ENCODE measurements at places on chromosomes 3 and 15.
A peak's percentile ranks its signal among the peaks of the same experiment; 100 is the strongest.

GRCh38 chr3:187871204-187871591, 125.9 kb upstream of the BCL6 start:
- no peak for DNase-seq

DNA sequence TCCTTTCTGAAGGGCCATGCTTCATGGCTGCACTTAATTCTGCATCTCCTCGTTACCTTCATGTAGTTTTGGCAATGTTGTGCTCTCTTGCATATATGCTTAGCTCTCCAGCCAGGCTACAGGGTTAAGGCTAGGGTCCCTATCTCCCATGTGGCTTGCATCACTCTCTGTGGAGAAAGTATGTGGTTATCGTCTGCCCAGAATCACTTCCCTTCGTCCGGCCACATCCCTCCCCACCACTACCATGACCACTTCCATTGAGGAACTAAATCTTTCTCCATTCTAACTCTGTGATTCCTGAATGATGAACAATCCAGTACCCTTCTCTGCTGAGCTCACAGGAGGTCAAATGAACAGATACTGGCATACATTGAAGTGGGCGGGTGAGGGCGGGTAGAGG, 34.0 kb downstream of the WWTR1 start:
- no peak for DNase-seq

GRCh38 chr3:43786526-43787305, 96.0 kb downstream of the ABHD5 start:
- DNase-seq, result no peak

DNA sequence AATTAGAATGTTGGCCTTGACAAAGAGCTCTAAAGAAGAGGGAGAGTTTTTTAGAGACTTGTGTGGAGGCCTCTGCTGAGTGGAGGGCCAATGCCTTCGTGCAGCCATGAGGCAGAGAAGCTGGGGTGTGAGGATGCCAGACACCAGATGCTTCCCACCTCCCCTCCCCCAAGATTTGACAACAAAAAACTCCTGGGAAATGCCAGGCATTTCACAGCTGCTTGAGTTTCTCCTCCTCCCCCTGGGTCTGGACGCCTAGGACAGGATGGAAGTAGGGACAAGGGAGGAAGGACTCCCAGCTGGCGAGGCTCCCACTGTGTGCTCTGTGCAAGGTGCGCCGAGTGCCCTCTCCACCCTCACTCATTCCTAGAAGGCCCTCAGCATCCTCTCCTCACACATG, 20.1 kb downstream of the TGM4 start:
- DNase-seq, result no peak

DNA sequence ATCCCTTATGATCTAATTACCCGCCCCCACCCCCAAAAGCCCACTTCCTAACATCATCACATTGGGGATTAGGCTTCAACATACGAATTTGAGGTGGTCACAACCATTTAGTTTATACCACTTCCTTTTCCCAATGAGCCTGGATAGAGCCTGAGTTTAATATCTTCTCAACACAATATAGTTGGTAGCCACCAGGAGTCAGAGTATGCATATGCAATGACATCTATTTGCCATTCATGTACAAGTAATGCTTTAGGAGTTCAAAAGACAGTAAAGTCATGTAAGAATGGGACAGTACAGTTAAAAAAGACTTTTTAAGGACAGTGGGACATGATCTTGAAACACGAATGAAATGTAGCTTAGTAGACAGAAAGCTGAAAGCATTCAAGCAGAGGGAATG, 172.4 kb downstream of the DCLK3 start:
- DNase-seq, result no peak

GRCh38 chr3:56878074-56878473, 76.3 kb upstream of the ARHGEF3 start:
- peak; percentile 49 for DNase-seq

DNA sequence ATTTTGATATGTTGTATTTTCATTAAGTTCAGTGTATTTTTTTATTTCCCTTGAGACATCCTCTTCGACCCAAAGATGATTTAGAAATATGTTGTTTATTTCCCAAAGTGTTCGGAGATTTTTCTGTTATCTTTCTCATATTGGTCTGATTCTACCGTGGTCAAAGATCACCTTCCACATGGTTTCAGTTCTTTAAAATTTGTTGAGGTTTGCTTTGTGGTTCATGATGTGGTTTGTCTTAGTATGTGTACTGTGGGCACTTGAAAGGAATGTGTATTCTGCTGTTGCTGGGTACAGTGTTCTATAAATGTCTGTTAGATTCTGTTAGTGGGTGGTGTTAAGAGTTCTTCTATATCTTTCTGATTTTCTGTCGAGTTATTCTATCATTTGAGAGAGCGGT, 103.4 kb upstream of the FHIT start:
- DNase-seq, result no peak

GRCh38 chr3:5572168-5572567, 384.7 kb downstream of the EDEM1 start:
- DNase-seq, result no peak

GRCh38 chr3:152205097-152205593, 63.6 kb upstream of the MBNL1 start:
- peak; percentile 74 for DNase-seq

GRCh38 chr15:31799715-31800321, 230.5 kb upstream of the CHRNA7 start:
- DNase-seq, result no peak

DNA sequence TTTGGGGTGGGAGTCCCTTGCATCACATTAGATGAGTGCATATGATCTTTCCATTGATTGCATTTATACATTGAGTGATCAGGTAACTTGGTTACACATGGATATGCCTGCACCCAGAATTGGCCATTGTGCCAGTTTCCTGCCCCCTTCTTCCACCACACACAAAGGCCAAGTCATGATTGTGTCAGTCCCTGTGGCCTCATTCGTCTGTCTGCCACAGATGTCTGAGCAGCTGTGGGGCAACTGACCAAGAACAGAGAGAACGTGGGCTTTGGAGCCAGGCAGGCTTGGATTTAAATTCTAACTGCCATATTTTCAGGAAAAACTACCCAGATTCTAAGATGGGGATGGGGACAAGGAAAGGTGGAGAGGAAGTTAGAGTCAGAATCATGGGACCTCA, 27.0 kb downstream of the CCNL1 start:
- DNase-seq, result no peak

- no peak for DNase-seq
These were observed 2.8 kb downstream of the MAP4 start for GRCh38 chr3:48013288-48013980.

GRCh38 chr15:78018946-78019644, 58.4 kb downstream of the TBC1D2B start:
- DNase-seq, result peak; percentile 56

GRCh38 chr3:134361162-134361835, 12.9 kb downstream of the AMOTL2 start:
- no peak for DNase-seq

DNA sequence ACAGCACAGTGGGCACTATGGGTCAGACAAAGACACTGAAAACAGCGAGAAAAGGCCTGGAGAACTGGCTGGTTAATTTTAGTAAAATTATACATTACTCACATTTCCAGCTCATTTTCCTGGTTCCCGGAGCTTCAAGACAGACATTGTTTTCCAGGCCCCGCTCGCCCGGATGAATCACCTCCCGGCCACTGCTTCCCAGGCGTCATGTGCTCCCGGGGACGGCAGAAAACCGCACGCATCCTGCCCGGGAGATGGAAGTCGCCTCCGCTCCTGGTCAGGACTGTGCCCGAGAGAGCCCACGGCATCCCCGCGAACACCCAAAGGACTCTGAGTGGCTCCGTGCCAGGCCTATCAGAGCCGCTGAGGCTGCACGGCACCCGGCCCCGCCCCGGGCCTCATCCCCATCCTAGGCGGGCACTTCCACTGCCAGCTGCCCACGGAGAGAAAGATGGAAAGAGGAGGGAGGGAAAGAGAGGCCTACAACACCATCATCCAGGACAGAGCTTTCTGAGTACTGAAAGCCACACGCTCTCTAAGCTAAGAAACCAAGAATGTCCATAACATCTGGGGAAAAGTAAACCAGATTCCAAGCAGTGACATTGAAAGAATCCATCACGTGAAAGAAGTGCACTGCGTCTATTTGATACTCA, 75.1 kb downstream of the VGLL4 start:
- DNase-seq, result no peak

DNA sequence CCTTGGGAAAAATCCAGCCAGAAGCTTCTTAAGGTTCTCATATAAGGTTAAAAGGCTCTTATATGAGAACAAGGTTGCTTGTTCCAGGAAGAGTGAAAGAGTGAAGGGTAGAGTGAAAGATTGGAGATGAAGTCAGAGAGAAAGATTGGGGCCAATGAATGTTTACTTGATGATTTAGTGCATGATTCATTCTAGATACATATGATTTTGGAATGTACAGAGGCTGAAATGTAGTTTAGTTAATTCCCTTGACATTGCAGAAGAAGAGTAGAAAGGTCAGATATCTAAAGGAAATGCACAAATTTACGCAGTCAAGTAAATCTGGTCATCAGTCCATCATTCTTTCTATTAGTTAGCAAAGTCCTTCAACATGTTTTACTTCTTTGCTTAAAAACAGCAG, 619.8 kb upstream of the ZNF717 start:
- DNase-seq, result no peak

DNA sequence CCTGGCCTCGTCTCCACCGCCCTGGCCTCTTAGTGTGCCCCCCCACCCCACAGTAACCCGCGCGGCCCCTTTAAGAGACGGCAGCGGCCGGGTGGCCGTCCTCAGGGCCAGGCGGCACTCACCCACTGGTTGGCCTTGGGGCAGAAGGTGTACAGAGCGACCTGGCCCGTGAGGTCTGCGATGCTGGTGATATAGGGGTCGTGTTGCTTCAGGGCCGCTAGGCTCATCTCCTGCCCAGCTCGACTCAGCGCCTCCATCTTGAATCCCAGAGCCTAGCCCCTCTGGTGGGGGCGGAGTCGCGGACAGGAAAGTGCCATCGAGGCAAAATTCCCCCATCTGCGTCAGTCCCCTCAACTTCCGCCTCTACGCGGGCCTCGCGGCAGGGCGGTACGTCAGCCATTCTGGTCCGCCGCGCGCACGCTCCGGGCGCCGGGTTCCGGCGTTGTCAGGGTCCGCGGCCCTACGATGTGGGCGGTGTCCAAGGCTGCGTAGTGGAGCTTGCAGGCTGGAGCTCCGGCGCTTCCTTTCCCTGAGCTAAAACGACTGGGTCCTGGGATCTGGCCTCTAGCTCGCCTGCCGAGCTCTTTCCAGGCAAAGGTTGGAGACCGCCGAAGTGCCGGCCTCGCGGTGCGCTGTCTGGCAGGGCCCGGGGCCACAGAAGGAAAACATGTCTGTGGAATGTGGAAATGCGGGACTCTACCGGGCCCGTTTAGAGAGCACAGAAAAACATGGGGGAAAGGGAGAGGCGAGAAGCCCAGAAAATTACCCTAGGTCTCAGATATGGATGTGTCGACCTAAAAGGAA, at the start of gene DCP1A:
TSS of gene DCP1A (minus strand) at position 283 of the 804 bp plus-strand sequence. CDS start at position 257, 26 bp downstream.
- DNase-seq, result peak; percentile 89

GRCh38 chr15:49644364-49644794, 23.5 kb downstream of the DTWD1 start:
- DNase-seq, result no peak

DNA sequence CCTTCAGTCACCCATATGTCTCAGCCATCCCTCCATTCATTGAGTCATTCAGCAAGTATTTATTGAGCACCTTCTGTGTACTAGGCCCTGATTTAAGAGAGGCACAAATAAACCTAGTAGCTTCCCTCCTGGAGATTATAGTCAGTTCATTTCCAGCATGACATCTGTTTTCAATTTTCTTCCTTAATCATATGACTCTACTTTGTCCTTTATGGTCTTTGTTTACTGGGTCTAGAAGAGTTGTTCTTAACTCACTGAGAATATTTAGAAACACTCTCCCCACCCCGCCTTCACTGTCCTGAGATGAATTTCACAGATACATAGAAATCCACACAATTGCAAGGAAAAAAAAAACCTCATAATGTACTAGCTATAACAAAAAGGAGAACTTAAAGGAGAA, 44.8 kb upstream of the ADAMTS9 start:
- no peak for DNase-seq

DNA sequence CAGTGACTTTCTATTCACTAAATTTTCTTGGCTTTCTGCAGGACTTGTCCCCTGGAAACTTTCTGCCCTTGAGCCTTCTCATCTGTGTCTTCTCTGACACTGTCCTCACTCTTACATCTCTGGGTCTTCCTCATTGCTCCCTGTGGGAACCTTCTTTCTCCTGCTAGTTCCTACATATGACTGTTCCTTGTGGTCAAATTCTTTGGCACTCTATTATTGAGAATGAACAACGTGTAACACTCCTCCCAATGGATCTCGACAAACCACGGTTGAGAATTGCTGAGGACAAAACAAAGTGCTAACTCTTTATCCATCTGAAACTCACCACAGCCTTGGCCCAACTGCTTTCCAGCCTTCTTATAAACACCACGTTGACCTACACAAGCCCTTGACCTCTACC, 3.5 kb upstream of the FAM81A start:
- DNase-seq, result no peak

DNA sequence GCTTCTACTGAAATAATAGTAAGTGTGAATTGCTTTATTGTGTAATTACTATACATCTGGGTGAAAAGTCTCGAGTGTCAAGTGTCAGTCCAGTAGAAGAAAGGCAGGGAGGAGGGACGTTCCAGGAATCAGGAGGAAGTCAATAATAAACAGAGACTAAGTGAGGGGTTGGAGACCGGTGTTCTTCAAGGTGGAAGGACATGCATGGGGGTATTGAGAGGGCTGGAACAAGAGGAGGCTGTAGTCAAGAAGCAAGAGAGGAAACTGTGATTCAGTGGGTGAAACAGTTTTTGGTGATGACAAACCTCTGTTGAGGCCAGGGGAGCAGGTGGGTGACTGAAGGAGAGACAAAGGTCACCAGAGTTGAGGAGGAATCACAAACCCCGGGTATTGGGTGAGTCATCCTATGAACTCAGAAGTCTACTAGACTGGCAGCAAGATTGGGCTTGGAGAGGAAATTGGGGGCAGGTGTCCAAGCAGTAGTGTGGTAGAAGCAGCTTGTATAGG, 11.6 kb upstream of the SCAMP5 start:
- no peak for DNase-seq

DNA sequence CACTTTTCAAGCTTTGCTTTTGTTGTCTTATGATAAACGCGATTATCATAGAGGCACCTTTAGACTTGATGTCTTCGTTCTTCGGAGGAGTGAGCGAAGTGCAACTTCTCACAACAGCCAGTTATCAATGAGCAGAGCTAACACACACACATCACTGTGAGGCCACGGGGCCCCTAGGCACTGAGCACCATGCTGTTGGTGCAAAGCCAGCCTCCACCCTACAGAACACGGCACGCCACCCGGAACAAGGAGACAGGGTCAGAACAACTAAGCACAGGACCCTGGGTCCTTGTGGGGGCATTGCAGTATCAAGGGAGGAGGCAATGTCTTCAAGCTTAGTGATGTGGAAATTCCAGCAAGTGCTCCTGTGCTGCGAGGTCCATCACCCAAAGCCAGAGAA, 244.5 kb downstream of the OCA2 start:
- no peak for DNase-seq

DNA sequence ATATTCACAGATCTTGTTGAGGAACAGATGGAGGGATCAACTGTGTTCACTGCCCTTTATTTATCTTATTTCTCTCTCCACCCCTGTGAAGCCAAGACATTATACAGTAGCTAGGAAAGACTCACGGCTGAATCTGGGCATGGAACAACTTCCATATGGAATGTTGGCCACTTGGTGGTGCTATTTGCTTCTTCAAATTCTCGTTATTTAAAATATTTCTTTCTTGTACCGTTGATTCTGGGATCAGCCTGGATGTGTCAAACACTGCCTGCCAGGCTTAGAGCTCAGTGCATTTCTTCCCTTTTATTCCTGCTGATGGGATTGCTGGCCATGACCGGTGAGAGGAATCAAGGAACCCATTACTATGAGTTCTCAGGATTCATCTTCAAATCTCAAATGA, 17.5 kb upstream of the GASK1A start:
- no peak for DNase-seq
